ENCODE measurements at places on chromosomes 1 and 21.
A peak's percentile ranks its signal among the peaks of the same experiment; 100 is the strongest.

- no peak for DNase-seq
Measured at GRCh38 chr1:14598007-14598497, 433 bp upstream of the KAZN start.

- DNase-seq = no peak
Measured at GRCh38 chr1:183281039-183281438, 95.0 kb downstream of the LAMC2 start.

DNA sequence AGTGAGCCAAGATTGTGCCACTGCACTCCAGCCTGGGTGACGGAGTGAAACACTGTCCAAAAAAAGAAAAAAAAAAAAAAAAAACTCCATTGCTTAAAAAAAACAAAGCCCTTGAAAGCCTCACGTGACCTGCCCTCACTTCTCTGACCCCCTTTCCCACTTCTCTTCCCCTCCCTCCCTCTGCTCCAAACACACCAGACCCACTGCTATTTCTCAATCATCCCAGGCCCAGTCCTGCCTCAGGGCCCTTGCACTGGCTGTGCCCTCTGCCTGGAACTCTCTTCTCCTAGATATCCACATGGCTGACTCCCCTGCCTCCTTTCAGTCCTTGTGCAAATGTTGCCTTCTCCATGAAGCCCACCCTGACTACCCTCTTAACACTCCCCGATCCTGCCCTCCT is 45.4 kb upstream of the TARDBP start:
- DNase-seq = no peak

GRCh38 chr1:107689159-107689558 is 275.8 kb downstream of the VAV3 start:
- DNase-seq = no peak

GRCh38 chr1:101431956-101432510 is 195.2 kb downstream of the S1PR1 start:
- DNase-seq = no peak

DNA sequence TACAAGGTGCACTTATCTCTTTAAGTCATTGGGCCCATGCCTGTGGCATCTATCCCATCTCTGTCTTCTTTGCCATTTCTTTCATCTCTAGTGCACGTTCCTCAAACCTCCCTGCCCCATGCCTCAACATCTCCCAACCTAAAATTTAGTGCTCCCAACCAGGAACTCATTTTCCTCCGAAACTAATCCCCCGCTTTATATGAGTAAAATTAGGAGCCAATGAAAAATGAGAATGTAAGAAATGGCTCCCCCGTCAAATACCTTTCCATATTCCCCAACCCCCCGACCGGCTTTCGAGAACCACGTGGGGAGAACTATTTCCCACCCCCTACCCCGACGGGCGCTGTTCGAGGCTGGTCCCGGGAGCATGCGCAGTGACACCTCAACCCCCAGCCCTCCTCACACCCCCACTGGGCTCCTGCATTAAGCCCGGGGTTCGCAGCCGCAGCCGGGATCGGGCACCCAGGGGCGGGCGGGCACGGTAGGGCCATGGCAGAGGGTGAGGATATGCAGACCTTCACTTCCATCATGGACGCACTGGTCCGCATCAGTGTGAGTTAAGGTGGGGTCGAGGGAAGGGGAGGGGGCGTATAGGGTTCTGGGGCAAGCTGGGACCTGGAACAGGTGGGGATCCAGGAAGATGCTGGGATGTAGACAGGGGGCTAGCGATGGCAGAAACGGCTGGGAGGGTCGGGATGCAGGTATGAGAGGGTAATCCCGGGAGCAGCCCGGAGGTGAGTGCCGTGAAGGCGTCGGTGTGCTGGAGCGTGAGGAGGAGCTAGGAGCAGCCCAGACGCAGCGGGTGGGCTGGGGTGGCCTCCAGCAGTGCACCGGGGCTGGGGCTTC is at the start of gene TRIM46:
Gene TRIM46, plus strand, starts transcription at position 372 of the 846 bp plus-strand sequence. Its CDS starts 118 bp downstream, at position 490.
- peak; percentile 85 for DNase-seq

GRCh38 chr1:158494796-158495195 is 22.8 kb downstream of the OR10R2 start:
- DNase-seq = no peak

GRCh38 chr1:71054791-71055190 is 7.2 kb upstream of the PTGER3 start:
- no peak for DNase-seq

DNA sequence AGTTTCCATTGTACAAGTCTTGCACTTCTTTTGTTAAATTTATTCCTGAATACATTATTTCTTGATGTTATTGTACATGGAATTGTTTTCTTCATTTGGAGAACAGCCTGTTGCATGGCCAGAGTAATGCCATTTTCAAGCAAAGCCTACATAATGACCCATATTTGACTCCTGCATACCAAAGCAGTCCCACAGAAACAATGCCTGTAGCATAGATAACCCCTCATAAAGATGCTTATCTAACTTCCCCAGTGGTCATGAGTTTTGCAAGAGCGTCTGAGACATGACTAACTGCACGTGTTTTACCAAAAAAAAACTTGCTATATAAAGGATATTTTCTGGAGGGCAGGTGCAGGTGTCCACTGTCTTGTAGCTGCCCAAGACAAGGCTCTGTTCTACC is 30.3 kb upstream of the RLF start:
- DNase-seq = no peak

All from activated CD4-positive, alpha-beta T cell treated with anti-CD3 and anti-CD28 coated beads, Interleukin-2, Interleukin-6, amounts not matched to agents 100 ng/mL and 50 ng/mL, durations not matched to agents 16 hours and 8 hours (primary cell).